ENCODE measurements at places on chromosomes 3 and 15. TPM values are rescaled to one million over a fixed set of nuclear protein-coding genes. Genes with fewer than 3 reads are reported as not detected.

DNA sequence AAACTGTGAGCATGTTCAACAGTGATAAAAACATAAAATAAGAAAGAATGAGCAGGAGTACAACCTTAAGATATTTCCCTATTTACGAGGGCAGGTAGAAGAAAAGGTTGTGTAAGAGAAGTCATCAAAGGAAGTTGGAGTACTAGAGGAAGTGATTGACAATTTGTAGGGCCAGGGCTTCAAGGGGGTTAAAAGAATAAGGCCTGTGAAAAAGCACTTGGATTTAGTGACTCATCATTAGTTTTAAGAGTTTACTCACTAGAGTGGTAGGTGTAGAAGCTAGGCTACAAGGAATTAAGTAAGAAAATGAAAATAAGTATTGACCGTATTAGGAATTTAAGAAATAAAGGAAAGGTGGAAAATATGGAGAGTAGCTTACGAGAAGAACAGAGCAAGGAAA, 23.6 kb downstream of the KCNMB3 start:
- no peak for DNase-seq

GRCh38 chr3:38088126-38089078, 48.5 kb downstream of the ACAA1 start:
- DNase-seq = no peak

DNA sequence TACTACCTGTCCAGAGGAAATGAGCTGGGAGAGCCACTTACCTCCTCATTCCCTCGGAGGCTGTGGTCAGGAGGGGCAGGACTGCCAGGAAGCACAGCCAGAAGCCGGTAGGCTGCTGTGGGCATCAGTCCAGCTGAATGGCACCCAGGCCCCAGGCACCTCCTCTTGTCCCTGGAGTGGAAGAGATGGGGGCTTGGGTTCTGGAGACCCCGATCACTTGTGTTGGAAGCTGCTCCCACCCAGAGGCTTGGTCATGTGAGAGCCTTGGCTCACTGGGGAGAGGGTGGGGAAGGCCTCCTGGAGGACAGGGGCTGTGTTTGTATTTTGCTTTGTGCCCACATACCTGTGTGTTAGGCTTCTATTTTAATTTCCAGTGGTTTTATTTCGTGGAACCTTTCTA, 261.9 kb downstream of the GABRG3 start:
- DNase-seq = no peak

DNA sequence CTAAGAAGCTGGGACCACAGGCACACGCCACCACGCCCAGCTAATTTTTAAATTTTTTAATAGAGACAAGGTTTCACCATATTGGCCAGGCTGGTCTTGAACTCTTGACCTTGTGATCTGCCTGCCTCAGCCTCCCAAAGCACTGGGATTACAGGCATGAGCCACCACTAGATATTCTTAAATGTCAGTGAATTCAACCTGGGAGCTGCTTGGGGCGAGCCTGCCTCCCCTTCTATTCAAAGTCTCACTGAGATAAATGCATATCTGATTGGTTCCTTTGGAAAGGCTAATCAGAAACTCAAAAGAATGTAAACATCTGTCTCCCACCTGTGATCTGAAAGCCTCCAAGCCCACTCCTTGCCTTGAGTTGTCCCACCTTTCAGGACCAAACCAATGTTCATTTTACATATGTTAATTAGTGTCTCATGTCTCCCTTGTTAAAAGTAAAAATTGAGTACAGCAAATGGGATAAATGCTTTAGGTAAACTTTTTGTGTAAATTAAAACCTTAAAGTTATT, 15.0 kb downstream of the CYP11A1 start:
- no peak for DNase-seq

GRCh38 chr3:29004885-29005599, 275.8 kb upstream of the RBMS3 start:
- no peak for DNase-seq

- no peak for DNase-seq
Measured at GRCh38 chr3:178545337-178545736, 9.1 kb downstream of the KCNMB2 start.

Gene SLC9C1
- not detected for total RNA-seq

Gene PRR20G
- total RNA-seq = not detected
